ENCODE measurements at places on chromosomes 1 and 21.

GRCh38 chr1:17335821-17336710 is 28.1 kb downstream of the PADI4 start:
- DNase-seq: no peak

DNA sequence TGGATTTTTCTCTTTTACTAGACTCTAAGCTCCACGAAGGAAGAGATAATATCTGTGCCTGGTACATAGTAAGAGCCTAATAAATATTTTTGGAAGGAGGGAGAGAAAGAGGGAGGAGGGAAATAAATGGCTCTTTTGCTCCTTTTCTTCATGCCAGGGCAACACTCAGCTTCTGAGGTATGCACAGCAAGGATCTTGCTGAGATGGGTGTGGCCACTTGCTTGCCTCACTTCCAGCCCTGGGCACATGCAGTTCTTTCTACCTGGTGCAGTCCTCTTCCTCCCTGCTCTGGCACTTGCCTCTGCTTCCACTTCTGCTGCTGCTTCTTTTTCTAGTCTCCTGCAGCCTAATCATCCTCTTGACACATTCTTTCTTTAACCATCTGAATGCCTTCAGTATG is 148.1 kb downstream of the FGGY start:
- no peak for DNase-seq

DNA sequence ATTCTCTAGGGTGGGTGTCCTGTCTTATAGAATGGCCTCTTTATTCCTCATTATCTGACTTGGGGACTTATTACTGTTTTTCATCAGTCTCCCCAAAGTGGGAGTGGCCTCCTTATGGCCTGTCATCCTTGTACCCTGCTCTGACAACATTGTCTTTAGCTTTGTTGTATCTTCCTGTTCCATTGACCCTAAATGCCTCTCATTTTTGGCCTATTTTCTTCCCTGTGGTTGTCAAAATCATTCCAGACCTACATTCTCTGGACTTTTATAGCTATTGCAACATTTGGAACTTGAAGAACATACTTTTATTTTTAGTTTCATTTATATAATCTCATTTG is 9.7 kb downstream of the SFT2D2 start:
- DNase-seq: no peak

DNA sequence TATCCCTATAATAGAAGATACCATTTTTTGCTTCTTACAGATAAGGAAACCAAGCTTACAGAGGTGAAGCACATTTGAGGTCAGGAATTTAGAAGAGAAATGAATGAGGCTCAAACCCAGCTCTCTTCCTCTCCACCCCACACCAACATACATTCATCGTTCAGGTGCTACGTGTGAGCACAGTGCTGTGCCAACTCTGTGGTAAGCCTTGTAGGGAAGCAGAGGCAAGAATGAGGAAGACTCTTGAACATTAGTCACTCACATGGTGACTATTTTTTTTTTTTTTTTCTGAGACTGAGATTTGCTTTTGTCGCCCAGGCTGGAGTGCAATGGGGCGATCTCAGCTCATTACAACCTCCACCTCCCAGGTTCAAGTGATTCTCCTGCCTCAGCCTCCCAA is 314.0 kb downstream of the NTNG1 start:
- DNase-seq: no peak

DNA sequence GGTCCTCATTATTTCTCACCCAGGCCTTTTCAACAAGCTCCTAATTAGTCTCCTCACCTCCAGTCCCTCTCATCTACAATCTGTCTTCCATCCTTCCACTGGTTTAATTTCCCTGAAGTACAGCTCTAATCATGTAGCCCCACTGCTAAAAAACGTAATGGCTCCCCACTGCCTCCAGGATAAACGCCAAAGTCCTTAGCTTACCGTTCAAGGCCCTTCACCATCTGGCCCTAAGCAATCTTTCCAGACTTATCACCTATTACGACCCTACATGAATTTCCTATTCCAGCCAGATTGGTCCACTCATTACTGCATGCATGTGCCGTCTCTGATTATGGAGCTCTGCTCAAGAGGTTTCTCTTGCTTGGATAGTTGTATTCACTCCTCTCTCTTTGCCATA is 83.1 kb upstream of the DAB1 start:
- DNase-seq: no peak

GRCh38 chr1:214010197-214010573 is 22.4 kb downstream of the PROX1 start:
- DNase-seq: no peak

DNA sequence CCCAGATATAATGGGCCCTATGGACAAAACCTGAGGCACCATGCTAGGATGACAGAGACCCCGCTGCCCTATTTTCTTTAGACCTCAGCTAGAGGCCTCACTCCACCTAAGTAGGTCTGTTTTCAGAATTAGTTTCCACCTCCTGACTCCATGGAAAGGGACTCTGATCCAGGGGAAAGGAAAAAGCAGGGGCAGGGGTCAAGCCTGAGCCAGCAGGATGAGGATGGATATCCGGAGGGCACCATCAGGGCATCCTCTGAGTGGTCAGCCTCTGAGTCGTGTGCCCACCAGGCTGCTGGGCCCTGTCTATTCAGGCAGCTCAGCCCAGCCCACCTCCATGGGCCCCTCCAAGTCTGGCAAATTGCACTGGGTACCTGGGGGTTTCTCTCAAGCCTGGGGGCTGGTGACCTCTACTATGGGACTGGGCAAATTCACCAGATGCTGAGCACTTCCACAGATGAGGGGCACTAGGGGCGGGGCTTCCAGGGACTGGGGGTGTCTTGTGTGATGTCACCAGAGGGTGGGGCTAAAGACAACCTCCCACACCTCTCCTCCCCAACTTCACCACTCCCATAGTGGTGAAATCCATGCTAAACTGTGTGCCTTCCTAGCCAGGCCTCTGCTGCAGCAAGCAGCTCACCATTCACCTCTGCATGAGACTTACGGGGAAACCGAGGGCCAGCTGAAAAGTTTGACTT is 5.5 kb downstream of the PAQR7 start:
- DNase-seq: no peak

DNA sequence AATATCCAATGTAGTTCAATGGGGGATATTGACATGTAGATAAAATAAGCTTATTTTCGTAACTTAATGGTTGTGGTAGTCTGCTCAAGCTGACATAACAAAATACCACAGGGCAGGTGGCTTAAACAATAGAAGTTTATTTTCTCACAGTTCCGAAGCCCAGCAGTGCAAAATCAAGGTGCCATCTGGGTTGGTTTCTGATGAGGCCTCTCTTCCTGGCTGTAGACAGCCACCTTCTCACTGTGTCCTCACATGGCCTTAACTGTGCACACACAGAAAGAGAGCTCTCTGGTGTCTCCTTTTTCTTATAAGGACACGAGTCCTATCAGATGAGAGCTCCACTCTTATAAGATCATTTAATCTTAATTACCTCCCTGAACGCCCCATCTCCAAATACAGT is 64.8 kb upstream of the IPO9 start:
- DNase-seq: no peak

GRCh38 chr1:23543707-23544443 is 12.8 kb upstream of the E2F2 start:
- no peak for DNase-seq

DNA sequence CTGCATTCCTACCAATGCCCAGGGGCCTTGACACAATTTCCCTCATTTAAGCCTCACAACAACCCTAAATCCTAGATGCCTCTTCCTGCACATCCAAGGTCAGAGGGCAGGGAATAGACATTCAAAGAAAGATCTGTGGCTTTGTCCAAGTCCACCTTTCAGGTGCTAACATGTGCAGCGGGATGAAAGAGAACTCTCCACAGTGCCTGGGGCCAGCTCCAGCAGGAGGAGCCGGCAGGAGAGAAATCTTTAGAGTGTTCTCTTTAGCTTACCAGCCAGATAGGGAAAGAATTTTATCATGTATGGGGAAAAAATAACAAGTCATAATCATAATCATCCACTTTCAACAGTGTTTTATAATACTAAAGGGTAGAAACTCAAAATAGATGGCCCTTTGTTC is 319.7 kb downstream of the MATN1 start:
- no peak for DNase-seq

DNA sequence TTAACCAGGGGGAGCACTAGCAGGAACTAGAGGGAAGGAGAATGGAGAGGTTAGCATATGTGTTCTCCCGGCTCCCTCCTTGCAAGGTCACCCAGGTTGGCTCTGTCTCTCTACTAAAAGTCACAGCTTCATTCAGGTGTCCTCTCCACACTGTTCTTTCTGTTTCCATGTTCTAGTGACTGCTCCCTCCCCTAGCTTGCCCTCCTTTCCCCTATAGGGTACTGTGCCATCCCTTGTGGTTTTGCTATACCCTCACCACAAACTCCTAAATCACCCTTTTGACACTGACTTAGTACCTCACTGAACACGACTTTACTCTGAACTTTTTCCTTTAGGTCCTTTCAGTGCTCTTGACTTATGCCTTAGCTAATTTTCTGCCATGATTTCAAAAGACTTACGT is 389.3 kb downstream of the ST6GALNAC3 start:
- no peak for DNase-seq

- no peak for DNase-seq
Observed at GRCh38 chr1:213060836-213061235, 9.8 kb downstream of the RPS6KC1 start.

- no peak for DNase-seq
Observed at GRCh38 chr1:77557053-77557452, 125.4 kb downstream of the ZZZ3 start.

GRCh38 chr1:21655748-21656147 is 13.4 kb downstream of the RAP1GAP start:
- no peak for DNase-seq

- DNase-seq: no peak
Observed at GRCh38 chr1:114075546-114076242, 78.0 kb downstream of the SYT6 start.

GRCh38 chr1:119554183-119554582 is 47.2 kb downstream of the HSD3B1 start:
- no peak for DNase-seq

DNA sequence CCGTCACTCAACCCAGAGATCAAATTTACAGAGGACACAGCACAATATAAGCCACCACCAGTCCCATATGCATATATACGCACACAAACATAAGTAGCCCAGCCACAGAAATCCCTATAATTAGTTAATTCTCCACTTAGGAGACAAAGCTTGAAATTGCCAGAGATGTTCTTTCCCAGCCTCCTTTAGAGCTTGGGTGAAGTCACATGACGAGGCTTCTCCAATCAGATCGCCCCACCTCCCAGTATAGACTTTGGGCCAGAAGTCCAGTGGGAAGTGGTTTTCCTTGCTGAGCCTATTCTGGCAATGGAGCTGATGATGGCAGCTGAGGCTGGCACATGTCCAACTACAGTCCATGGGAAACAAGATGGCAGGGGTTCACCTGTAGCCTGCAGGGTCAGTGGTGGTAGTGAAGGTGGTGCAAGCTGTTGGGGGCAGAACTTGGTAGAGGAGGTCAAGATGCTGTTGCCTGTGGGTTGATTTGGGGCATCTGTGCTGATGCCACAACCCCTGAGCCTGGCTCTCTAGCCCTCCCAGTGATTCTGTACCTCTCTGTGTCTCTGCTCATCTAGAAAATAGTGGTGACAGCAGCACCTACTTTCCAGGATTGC is 535.9 kb downstream of the MATN1 start:
- no peak for DNase-seq
